ENCODE measurements at places on chromosomes 1 and 21.

DNA sequence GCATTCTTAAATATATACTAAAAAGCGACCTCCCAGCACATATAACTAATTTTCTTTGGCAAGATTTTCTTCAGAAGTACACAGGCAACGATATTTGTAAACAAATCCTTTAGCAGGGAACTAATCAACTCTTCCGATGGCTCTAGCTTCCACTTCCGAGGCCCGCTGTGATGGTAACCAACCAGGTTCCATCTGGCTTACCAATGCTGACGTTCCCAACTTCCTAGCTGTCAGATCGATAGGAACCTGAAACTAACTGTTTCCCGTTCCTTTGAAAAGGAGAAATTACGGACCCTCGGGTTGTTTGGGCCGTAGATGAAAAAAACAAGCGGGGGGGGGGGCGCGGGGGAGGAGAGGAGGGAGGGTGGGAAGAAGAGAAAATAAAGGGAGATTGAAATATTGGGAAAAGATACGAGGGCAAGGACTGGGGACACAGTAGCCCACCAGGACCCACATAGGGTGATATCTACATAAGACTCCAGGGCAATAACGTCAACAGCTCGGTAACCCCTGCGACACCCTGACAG is 513 bp downstream of the GTF2B start:
- no peak for DNase-seq

GRCh38 chr1:177914603-177915002 is 55.3 kb downstream of the SEC16B start:
- no peak for DNase-seq

DNA sequence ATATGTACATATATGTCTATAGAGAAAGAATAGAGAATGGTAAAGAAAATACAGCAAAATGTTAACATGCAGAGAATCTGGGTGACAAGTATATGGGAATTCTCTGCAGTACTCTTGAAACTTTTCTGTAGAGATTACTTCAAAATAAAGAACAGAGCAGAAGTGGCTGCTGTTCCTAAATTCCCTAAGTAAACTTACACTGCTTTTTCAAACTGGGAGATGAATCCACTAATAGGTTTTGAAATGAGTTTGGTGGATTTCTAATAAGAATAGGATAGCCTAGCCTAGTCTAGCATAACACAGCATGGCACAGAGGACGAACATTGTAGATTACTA is 450 bp upstream of the CR2 start:
- DNase-seq, result no peak

- DNase-seq, result no peak
Observed at GRCh38 chr1:229579059-229579673, 20.7 kb upstream of the ABCB10 start.
